ENCODE measurements at places on chromosomes 2 and 18. TPM values are rescaled to one million over a fixed set of nuclear protein-coding genes. Genes with fewer than 3 reads are reported as not detected.

- DNase-seq, result no peak
Observed at GRCh38 chr18:70373042-70373519, 84.2 kb downstream of the SOCS6 start.

Gene KCNG3
- not detected for total RNA-seq

GRCh38 chr2:9697909-9698308 is 67.1 kb upstream of the YWHAQ start:
- DNase-seq, result no peak

Gene TCF7L1
- 0.07 TPM for total RNA-seq

- no peak for DNase-seq
Observed at GRCh38 chr18:5420906-5421305, 122.9 kb downstream of the EPB41L3 start.

GRCh38 chr2:135931776-135932443 is 53.5 kb downstream of the DARS1 start:
- DNase-seq, result no peak

DNA sequence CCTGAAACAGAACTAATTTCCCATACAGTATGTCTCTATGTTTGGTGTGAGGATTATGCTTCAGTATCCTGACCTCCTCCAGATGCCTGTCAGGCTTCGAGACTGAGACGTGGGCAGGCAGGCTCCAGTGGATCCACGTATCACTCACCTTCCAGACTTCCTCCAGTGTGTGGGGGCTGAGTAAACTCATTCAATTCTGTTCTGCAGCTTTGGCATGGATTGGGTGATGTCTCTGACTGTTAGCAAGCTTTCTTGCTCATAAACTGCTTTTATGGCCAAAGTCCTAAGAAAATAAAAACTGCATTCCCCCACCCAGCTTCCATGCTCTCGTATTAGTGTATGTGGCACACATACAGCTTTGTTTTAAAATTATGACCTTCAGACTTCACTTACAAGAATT is 53.6 kb downstream of the CCDC93 start:
- DNase-seq, result no peak

Gene IL1RL2
- total RNA-seq, result not detected

DNA sequence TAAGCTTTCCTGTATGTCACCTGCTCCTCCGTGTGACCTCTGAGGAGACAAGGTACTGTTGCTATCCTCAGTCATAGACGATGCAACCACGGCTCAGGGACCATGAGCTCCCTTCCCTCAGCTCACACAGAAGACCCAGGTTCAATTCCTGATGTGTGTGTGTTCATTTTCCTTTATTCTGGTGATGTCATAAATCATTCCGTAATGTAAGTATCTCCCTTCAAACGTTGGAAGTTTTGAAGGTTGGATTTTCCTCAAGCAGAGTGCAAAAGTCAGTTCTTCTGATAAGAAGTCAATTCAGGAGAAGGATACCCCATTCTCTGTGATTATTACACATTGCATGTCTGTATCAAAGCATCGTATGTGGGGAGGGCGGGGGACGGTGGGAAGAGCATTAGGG is 118.9 kb upstream of the FAM136A start:
- DNase-seq, result no peak

Gene SPIRE1
- total RNA-seq, result 2.5 TPM

GRCh38 chr2:20438334-20439192 is 8.3 kb upstream of the RHOB start:
- no peak for DNase-seq

DNA sequence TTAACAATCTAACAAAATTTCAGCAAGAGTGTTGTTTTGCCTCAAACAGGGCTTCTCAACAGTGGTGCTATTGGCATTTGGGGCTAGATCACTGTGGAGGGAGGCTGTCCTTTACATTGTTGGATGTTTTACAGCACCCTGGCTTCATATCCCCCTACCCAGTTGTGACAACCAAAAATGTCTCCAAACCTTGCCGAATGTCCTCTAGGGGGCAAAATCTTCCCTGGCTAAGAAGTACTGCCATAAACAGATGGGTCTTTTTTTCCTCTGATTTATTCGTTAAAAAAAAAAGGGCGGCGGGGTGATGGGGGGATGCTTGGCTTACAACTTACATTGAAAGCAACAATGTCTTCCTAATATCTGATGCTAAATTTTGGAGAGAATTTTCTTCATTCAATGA is 207.6 kb upstream of the CCDC150 start:
- no peak for DNase-seq

Gene OXER1
- total RNA-seq, result 2.1 TPM

DNA sequence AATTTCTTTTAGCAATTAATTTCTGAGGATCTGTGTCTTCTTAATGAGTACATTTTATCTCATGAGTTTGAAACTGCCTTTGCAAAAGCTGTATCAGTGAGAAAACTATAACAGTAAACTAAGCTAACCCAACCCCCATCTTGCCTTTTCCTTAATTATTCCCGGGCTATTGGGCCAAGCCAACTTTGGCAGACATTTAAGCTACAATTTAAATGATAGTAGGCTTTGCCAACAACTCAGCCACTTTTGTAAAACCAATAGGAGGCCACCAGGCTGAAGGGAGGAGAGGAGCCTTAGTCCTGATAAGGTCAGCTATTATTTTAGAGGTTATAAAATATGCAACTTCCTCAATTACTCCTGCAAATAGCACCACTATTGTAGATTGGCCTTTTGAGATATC is 218.0 kb upstream of the KCNJ3 start:
- no peak for DNase-seq

Gene TMEM200C
- total RNA-seq, result not detected

GRCh38 chr2:205700331-205701132 is 18.2 kb downstream of the NRP2 start:
- no peak for DNase-seq

GRCh38 chr2:857081-857480 is 93.6 kb upstream of the SNTG2 start:
- no peak for DNase-seq

DNA sequence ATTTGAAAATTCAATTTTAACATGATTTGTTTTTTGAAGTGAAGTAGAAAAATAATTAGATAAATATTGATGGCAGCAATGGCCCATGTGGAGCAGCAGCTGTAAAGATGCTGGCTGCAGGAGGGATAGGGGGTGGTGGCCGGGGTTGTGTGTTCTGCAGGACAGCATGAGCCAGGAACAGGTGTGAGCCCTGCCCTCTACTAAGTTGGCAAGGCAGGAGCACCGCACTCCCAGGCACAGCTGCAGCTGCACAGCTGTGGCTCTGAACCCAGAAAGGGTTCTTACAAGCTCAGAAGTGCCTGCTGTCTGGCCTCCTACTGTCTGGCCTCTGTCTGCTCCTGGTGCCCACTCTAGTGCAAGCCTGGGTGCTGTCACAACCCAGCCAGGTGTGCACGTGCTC is 10.0 kb upstream of the DUSP19 start:
- no peak for DNase-seq

DNA sequence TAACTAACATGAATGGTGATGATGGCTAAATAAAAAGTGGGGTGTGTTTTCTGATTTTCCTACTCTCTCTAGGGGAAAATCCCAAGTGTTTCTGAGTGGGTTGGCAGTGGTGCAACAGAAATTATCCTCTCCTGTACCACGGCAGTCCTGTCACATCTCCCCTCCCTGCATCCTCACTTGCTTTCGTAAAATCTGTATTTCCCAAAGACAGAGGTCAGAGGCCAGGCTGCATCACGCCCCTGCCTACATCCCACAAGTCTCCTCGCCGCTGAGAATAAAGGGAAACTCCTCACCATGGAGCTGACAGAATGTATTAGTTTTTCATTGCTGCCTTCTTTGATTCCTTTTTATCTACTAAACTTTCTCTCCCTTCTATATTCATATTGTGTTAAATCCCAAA is 13.1 kb downstream of the FBLN7 start:
- no peak for DNase-seq

- peak; percentile 97 for DNase-seq
Observed at GRCh38 chr2:195656859-195657633, at the start of gene SLC39A10. Gene SLC39A10, plus strand, starts transcription at chr2:195657226. Its CDS starts 22,817 bp downstream, at chr2:195680043.

DNA sequence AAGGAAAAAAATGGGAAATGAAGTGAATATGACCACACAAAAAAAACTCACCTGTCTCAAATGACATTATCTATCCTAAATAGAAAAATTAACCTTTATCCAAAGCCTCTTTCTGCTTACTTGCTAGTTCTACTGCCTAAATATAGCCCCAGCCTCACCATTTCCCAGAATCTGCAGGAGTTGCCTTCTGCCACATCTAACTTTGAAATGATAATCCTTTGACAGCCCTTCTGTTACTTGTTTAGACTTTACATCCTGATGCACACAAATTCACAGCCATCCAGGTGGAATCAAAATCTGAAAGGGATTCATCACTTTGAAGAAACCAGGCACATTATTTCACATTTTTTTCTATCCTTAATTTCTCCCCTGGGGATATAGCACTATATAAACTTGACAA is 1356.2 kb upstream of the NXPH2 start:
- DNase-seq, result no peak

Gene ARHGAP15
- total RNA-seq, result 112 TPM

All from activated B cell treated with CpG ODN at 0.5 μM for 24 hours (primary cell).